NCI-H187 (cell line): ENCODE measurements at places on chromosomes 16 and 17.
A peak's percentile ranks its signal among the peaks of the same experiment; 100 is the strongest.

DNA sequence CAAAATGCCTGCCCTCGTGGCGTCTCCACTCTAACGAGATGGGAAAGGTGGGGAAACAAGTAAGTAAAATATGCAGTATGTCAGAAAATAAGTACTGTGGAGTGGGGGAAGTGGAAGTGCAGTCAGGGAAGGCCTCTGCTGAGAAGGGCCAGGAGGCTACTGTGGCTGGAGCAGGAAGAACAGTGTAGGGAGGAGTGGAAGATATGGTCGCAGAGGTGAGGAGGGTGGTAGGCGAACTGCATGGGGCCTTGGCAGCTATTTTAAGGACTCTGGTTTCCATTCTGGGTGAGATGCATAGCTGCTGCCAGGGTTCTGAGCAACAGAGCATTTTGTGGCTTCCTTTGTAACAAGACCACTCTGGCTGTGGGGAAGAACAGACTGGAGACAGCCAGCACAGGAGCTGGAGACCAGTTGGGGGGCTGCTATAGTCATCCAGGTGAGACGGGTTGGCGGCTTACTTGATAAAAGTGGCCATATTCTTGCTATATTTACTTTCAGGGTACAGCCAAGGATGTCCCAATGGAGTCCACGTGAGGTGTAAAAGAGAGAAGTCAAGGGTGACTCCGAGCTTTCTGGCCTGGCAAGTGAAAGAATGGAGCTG is 42.6 kb downstream of the CYTH1 start:
- DNase-seq = no peak

DNA sequence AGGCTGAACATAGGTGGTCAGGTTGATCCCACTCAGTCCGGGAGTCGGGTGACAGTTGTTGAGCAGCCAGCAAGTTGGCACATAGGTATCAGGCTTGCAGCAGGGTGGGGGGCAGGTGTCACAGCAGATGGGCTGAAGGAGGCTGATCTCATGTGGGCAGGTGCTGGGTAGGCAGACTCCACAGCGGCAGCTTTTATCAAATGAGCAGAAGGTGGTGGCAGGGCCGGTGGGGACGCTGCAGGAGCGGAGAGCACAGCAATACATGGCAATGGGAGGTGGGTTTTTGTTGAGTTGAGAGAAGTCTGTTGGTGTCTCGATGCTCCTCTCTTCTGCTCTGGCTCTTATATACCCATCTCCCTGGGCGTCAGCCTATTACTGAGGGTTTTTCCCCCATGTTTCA is at the start of gene KRTAP3-1:
KRTAP3-1 (minus strand) TSS at position 318 of the 400 bp plus-strand sequence; CDS start at position 264, 54 bp downstream.
- DNase-seq = no peak

DNA sequence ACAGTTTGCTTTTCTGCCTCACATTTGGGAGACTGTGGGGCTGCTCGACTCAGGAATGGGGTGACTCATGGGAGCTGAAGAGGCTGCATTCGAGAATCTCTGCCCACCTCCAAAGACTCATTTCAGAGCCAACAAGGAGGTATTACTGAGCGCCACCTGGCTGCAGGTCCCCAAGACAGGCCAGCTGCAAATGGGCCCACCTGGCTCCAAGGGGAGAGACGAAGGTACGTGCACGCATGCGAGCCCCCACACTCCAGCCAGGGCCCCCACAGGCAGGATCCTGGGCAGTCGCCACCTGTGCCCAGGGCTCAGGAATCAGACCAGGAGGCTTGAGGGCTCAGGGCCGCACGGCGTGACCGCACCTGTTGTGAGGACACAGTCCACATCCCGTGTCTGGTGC is 6.0 kb downstream of the HAGHL start:
- DNase-seq = no peak

DNA sequence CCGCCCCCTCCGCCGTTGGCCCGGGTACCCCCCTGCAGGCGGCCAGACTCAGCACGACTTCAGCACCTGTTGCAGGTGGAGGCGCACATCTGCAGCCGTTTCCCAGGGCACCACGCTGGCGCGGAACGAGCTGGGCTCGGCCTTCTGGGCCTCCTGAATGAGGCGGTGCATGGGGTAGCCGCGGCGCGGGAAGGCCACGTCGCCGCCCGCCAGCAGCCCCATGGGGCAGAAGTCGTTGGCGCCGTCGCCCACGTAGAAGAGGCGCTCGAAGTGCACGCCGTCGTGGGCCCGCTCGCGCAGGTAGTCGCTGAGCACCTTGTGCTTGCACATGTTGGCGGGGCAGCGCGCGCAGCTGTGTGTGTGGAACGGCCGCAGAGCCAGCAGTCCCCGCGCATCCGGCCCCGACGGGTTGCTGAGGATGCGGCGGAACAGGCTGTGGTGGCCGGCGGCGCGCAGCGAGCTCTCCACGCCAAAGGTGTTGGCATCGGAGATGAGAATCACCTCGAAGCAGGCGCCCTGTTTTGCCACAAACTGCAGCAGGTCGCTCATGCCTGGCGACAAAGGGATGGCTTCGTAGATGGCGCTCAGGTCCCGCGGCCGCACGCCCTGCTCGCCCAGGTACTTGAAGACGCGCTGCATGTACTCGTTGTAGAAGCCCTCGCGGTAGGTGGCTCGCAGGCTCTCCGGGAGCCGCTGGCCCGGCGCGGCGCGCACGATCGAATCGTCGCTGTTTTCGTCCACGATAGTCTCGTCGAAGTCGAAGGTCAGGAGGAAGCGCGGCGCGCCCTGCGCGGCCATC is 6.2 kb downstream of the PHOSPHO1 start:
- peak; percentile 43 for DNase-seq

- no peak for DNase-seq
Measured at GRCh38 chr16:15052747-15053476, 3.0 kb downstream of the NTAN1 start.

GRCh38 chr17:54439816-54440215 is 460.8 kb upstream of the TOM1L1 start:
- DNase-seq = no peak

GRCh38 chr16:11231367-11231970 is 24.5 kb downstream of the SOCS1 start:
- no peak for DNase-seq

DNA sequence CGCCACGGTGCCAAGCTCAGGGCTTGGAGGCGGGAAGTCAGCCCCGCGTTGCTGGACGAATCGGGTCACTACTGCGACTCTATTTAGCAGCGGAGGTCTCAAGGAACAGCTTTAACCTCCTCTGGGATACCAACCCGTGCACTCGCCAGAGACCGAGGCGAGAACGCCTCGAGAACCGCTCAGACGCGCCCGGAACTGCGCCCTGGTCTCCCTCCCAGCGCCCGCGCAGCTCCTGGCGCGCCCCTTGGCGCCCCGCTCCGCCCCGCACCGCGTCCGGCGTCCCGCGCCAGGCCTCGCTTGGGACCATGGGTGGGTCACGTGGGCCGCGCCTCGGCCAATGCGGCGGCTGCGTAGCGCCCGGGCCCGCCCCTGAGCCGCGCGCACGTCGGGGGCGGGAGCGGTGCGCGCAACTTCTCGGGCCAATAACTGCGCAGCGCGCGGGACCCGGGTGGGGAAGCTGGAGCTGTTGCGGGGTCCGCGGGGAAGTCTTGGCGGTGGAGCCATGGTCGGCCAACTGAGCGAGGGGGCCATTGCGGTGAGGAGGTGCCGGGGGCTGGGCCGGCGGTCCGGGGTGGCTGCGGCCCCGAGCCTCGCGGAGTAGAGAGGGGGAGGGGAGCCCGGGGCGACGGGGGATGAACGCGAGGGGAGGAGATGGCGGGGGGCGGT is at the start of the genes RPA1 and SMYD4:
RPA1 (plus strand) TSS at position 414 of the 666 bp plus-strand sequence; CDS start at position 503, 89 bp downstream.
SMYD4 (minus strand) TSS at position 311 of the 666 bp plus-strand sequence. CDS start 1,908 bp downstream, outside the sequence.
- peak; percentile 71 for DNase-seq

- no peak for DNase-seq
Measured at GRCh38 chr16:17311333-17312093, 159.2 kb downstream of the XYLT1 start.

DNA sequence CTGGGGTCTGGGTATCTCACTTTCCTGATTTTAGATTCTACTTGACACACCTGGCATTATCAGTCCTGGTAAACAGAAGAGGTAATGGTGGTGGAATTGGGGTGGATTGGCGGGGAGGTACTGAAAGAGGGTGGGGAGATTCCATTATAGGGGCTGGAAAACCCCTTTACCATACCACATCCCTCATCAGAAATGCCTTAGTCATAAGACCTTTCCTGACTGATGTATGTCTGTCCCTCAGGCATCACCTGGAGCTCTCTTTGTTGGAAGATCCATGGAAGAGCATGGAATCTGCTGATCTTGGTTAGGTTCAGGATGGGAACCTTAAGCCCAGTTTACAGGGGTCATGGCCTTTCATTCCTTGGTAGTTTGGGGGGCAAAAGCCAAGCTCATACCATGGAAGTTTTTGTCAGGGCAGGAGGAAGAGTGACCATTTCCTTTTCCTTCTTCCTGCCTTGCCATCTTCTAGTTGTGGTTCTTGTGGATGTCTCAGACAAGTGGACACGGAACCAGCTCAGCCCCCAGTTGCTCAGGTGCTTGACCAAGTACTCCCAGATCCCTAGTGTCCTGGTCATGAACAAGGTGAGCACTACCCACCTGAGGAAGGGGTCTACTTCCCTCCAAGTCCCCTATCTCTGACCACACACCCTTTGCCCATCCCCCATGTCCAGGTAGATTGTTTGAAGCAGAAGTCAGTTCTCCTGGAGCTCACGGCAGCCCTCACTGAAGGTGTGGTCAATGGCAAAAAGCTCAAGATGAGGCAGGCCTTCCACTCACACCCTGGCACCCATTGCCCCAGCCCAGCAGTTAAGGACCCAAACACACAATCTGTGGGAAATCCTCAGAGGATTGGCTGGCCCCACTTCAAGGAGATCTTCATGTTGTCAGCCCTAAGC is 3.3 kb downstream of the ERAL1 start:
- no peak for DNase-seq

DNA sequence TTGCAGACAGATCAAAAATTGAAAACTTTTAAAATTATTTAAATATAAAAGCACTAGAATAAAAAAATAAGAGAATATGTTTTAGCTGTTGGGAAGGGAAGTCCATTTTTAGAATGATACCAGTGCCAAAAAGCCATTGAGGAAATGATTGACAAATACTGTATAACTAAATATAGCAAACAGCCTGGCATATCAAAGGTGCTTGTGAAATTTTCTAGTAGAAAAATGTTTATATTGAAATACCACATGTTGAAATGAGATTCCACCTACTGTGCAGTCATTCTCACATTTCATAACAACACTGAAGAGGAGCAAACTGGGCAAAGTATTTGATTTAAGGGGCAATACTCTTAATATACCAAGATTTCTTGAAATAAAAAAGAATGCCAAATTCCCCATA is 183.5 kb downstream of the PHKB start:
- no peak for DNase-seq
